Calu3 (cell line): ENCODE measurements at places on chromosomes 3 and 15.

DNA sequence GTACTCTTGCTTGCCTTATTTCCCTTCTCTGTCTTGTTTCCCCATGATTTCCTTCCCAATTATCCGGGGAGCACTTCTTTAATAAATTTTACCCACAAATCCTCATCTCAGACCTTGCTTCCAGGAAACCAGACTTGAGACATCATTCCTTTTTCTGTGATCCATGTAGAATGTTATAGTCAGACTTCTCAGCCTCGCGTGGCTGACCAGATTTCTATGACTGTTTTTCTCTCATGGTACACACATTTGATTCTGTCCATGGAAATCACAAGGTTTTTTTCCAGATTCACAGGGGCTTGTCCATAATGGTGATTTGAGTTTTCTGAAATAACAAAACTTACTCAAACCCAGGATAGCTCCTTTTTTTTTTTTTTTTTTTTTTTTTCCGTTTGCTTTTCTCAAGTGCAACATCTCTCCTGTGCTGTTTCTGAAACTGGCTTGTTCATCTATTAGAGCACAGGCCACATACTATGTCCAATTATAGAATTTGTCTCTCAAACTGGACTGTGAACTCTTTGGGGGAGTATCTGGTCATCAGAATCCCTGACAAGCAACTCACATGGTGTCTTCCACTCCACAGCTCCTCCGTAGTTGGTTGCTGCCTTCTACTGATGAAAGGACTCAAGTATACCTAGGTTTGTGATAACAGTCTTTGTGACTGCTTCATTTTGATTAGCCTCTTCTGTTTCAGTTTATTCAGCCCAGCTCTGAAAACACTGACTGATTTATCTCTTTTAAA is 50.8 kb downstream of the RBMS3 start:
- no peak for DNase-seq
- no peaks in the 10 kb centered on the region for H3K27me3 ChIP-seq
- no peaks in the 10 kb centered on the region for H3K36me3 ChIP-seq
- H3K4me1 ChIP-seq, result peaks cover 11% of the 10 kb centered on the region

- no peaks in the 10 kb centered on the region for H3K27me3 ChIP-seq
- peaks cover 5% of the 10 kb centered on the region for H3K36me3 ChIP-seq
- DNase-seq, result no peak
Measured at GRCh38 chr3:111929484-111929883, 49.3 kb upstream of the ABHD10 start.

GRCh38 chr3:146974001-146974400 is 368.9 kb upstream of the PLSCR5 start:
- H3K27me3 ChIP-seq, result no peaks in the 10 kb centered on the region
- H3K4me1 ChIP-seq, result no peaks in the 10 kb centered on the region
- H3K4me3 ChIP-seq, result no peak overlapping the region
- DNase-seq, result no peak

DNA sequence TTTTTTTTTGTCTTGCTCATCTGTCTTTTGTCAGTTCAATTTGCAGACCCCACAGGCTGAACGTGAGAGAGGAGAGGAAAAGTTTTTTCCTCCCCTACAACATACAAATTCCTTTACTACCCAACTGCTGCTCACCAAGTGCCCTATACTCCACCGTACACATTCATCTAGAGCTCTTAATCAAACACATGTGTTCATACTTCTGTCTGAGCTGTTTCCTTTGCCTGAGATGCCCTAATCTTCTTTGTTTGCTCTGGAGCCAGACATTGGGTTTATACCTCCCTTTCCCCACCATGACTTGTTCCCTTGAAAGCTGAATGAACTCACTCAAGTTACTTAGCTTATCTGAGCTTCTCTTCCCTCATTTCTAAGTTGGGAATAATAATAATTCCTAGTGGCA is 122.7 kb upstream of the RASGRP1 start:
- H3K27me3 ChIP-seq, result no peaks in the 10 kb centered on the region
- H3K4me1 ChIP-seq, result no peaks in the 10 kb centered on the region
- no peaks in the 10 kb centered on the region for H3K36me3 ChIP-seq
- H3K4me3 ChIP-seq, result no peak overlapping the region
- H3K27ac ChIP-seq, result no peak overlapping the region
- DNase-seq, result no peak

GRCh38 chr3:63864965-63865327 is 1.3 kb downstream of the ATXN7 start:
- H3K4me3 ChIP-seq, result peak overlapping the region; percentile 78
- peaks cover 30% of the 10 kb centered on the region for H3K4me1 ChIP-seq
- H3K27ac ChIP-seq, result peak overlapping the region; percentile 76
- no peaks in the 10 kb centered on the region for H3K27me3 ChIP-seq
- no peak for DNase-seq

GRCh38 chr3:46930945-46931403 is 45.6 kb downstream of the CCDC12 start:
- peak overlapping the region; percentile 54 for H3K4me3 ChIP-seq
- H3K36me3 ChIP-seq, result peaks cover 47% of the 10 kb centered on the region
- peak overlapping the region; percentile 95 for H3K27ac ChIP-seq
- peak; percentile 52 for DNase-seq
- peaks cover 52% of the 10 kb centered on the region for H3K4me1 ChIP-seq
